Dorsolateral prefrontal cortex (tissue), 122 donors: ENCODE measurements at places on chromosomes 12 and 14.

DNA sequence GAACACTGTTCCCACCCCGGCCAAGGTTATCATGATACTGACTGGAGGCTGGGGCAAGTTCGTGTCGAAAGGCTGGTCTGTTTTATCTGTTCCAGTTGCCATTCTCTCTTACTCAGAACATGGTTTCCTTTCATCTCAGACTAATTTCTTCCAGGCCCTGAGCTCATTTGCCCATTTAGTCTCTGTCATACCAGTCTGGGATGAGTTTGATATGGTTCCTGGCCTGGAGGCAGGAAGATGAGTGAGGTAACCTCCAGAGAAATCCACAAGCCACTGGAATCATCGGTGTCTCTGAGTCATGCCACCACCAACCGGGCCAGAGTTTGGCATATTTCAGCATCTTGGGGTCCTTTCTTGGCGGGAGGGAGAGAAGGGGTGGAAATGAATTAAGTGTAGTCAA lies 114.7 kb downstream of the NTF3 start:
- DNase-seq, result no peak

- no peak for DNase-seq
Observed at GRCh38 chr14:35161231-35161630, 38.9 kb downstream of the PRORP start.

GRCh38 chr12:43824207-43824775 lies 11.6 kb upstream of the TMEM117 start:
- no peak for DNase-seq

- DNase-seq, result no peak
Observed at GRCh38 chr14:68278576-68279436, 459.2 kb downstream of the RAD51B start.

DNA sequence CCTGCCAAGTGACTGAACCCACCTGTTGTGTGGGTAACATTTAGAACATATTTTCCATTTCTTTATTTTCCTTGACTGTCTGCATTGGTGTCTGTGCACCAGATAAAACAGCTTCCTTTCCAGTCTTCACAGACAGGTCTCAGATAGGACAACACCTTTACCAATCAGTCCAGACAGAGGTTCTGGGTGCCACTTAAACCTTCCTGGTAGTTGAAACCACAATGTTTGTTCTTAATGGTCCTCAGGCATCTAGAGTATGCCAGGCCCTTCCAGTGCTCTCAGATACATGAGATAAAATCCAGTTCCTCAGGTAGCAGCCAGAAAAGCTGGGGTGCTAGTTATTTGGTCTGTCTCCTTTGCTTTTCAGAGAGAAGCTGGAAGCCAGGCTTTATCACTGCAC lies 7.0 kb upstream of the CLEC2D start:
- no peak for DNase-seq

- no peak for DNase-seq
Observed at GRCh38 chr12:84862186-84862585, 50.4 kb downstream of the SLC6A15 start.

DNA sequence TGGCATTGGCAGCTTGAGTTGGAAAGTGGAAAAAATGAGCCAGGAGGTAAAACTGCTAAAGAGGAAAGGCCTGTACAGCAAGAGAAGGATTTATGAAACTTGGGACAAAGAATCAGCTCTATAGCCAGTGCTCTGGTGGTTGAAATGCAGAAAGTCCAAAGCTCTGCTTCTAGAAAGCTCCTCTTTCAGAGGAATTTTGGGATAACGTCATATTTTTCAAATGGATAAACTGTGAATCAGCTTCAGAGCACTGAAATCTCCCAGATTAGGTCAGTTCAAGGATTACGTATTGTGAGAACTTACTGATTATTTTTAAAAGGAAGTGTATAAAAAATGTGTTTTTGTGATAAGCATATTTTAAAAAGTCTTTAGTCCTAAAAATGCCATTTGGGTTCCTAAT lies 203.1 kb upstream of the CNOT2 start:
- DNase-seq, result no peak

GRCh38 chr12:12975322-12976077 lies 23.5 kb upstream of the GPRC5D start:
- peak; percentile 70 for DNase-seq

DNA sequence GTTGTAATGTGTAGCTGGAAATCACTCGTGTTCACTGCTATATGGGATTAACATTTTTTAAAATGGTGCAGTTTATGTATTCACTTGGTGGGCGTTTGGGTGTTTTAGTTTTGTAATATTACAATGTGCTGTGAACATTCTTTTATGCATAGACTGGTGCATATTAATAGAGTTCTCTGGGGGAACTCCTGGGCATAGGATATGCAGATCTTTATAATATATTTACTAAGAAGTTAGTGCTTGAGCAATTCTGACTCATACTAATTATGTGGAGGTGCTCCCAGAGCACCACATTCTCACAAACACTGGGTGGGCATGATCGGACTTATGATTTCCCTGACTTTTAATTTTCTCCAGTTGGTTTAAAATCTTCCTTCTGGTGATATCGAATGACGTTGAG lies 342.3 kb downstream of the PDZRN4 start:
- DNase-seq, result no peak

- DNase-seq, result no peak
Observed at GRCh38 chr12:81718616-81719015, 40.5 kb downstream of the PPFIA2 start.

DNA sequence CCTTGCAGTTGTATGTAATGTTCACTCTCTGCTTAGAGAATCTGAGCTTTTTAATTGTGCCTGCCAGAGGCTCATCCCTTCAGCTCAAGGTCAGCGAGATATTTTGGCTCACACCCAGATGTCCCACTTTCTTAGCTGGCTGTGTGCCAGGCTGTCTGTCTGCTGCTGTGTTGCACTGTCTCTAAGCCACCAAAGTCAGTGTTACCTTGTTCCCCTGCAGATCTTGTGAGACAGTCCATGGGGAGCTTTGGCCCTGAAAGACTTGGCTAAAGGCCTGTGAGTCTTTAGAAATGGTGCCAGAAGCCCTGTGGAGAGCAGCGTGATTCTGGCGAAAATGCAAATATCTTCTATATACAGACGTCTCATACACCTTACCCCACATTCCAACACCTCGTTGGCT lies 293.7 kb downstream of the TTC6 start:
- DNase-seq, result no peak

GRCh38 chr14:93024493-93024892 lies 91.2 kb downstream of the ITPK1 start:
- DNase-seq, result no peak

GRCh38 chr12:29398495-29398894 lies 17.5 kb upstream of the ERGIC2 start:
- no peak for DNase-seq

DNA sequence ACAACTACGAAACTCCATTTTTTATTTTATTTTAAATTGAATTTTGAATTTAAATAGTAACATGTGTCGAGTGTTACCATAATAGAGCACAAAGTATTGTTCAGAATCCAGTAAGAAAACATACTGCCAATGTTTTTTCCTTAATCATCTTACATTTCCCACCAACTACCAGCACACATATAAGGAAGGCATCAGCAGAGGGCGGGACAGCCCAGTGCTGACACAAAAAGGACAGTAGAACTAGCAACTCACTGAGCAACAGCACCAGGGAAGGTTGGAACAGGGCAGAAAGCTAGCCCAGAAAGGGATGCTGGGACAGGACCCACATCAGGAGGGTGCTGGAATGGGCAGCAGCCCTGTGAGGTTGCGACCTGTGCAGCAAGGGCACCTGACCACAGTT lies 43.9 kb downstream of the DICER1 start:
- DNase-seq, result peak; percentile 39

GRCh38 chr12:73452672-73453469 lies 1084.8 kb upstream of the ATXN7L3B start:
- no peak for DNase-seq

- DNase-seq, result no peak
Observed at GRCh38 chr12:49288412-49288853, 6.5 kb upstream of the PRPH start.

GRCh38 chr12:29148596-29148910 lies 525 bp upstream of the FAR2 start:
- peak; percentile 36 for DNase-seq

GRCh38 chr14:37232907-37233481 lies 35.3 kb downstream of the MIPOL1 start:
- DNase-seq, result no peak

GRCh38 chr12:124539084-124540041 lies 28.0 kb downstream of the NCOR2 start:
- DNase-seq, result no peak

- no peak for DNase-seq
Observed at GRCh38 chr12:111443586-111443985, 37.9 kb downstream of the SH2B3 start.

DNA sequence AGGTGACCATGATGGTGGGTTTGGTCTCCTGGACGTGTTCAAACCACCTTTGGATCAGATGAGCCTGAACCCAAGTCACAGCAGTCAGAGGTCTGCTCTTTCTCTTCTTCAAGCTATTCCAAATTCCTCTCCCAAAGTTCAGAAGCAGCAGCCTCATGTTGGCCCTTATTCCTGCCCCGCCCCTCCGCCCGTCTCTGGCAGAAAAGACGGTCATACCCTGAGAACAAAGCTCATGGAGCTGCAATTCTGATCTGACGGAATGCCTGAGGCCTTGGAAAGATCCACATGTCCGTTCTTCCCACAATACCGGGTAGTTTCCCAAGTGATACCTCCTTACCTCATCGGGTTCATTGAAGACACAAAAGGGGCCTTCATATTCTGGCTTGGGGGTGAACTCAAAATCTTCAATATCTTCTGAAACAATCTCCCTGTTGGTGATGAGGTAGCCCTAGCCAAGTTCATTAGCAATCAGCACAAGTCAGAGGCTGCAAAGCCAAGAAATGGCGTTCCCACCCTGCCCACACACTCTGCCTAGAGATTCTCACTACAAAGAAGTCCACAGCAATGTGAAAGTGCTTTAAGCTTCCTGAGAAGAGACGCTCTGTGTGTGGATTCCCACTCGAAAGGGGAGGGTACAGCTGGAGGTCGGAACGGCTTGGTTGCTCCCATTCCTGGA lies 11.2 kb downstream of the POLE start:
- no peak for DNase-seq

DNA sequence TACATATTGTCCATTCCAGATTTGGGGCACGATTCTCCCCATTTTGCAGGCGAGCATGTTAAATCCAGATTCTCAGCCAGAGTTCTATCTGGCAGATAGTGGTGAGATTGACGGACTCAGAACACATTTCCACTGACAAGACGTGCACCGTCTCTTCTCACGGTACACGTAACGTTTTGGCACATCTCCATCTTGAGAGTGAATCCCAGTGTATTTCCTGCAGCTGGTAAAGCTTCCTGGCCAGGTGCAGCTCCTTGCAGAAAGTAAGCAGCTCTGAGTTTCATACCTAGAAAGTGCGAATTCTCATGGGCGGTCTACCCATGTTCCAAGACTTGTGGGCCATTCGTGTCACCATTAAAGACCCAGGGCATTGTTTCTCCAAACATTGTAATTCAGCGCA lies 102.6 kb downstream of the TSPAN9 start:
- no peak for DNase-seq

GRCh38 chr14:36580856-36581831 lies 1.3 kb downstream of the NKX2-8 start:
- DNase-seq, result no peak

DNA sequence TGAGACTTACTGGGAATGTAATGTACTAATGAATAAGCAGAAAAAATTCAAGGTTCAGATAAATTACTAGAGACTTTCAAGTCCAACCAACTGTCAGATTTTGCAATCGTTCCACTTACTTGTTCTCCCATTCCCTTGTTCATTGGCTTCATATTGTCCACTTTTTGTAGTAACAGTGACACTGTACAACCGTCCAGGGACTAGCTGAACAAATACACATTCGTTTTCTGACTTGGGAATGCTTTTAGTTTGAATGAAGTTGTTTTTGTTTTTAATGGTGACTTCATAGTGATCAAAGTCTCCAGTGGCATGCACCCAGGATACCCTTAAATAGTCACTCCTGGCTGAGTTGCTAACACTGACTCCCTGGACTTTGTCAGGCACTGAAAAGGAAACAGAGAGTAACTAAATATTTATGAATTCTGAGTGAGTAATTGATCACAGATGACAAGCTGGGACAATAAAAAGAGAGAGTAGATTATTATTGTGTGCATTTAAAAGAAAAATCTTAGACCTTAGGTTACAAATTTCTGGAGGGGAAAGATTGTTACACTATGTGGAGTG lies 65.4 kb downstream of the PTPRB start:
- no peak for DNase-seq

DNA sequence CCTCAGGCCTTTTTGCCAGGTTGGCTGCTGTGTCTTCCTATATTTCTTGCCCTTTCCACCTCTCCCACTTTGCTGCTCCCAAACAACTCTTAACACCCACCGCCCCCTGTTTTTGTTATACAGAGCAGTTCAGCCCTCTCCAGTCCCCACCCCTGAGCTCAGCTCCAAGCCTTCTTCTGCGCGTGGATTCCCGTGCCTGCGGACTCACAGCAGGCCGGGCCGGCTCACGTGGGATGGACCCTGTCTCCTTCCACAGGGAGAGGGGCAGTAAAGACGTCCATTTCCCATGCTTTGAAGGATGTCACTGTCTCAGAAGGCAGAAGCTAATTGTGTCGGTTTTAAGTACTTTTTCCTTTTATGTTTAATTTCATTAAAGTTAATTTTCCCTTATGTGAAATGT lies 139.4 kb downstream of the CACNA1C start:
- no peak for DNase-seq

- DNase-seq, result no peak
Observed at GRCh38 chr12:113366827-113367226, 8.4 kb downstream of the PLBD2 start.

DNA sequence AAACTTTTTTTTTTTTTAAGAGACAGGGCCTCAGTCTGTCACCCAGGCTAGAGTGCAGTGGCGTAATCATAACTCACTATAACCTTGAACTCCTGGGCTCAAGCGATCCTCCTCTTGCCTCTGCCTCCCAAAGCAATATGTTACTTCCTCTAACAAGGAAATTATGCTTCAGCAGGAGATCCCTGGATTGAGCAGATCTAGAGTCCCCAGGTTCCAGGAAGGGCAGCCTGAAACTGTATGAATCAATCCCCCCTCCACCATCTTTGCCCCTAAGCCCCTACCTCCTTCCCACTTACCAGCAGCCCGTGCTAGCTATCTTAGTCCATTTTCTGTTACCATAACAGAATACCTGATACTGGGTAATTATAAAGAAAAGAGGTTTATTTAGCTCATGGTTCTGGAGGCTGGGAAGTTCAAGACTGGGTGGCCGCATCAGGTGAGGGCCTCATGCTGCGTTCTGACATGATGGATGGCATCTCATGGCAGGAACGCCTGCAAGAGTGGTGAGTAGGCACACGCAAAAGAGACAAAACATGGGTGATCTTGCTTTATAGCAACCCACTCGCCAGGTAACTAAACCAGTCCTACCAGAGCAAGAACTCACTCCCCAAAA lies 5.0 kb downstream of the TAMALIN start:
- no peak for DNase-seq

DNA sequence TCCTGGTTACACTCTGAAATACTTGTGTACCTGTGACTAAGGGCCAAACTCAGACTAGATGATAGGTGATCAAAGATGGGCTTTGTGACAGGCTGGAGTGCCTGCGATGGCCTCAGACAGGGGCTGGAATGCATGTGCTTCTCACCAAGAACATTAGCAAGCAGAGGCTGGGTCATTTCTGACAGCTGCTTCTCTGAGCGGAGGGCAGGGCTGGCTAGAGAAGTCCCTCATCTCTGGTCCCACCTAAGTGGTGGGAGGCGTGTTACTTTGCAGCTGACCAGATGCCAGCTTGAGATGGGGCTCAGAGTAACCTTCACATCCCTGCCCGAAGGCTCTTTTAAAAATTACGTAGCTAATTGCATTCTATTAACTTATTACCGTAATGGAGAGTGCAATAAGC lies 106.8 kb upstream of the RTL1 start:
- DNase-seq, result no peak

GRCh38 chr12:52171950-52172512 lies 19.8 kb downstream of the KRT80 start:
- DNase-seq, result no peak
